ENCODE measurements at places on chromosomes 3 and 15. TPM values are rescaled to one million over a fixed set of nuclear protein-coding genes. Genes with fewer than 3 reads are reported as not detected.

DNA sequence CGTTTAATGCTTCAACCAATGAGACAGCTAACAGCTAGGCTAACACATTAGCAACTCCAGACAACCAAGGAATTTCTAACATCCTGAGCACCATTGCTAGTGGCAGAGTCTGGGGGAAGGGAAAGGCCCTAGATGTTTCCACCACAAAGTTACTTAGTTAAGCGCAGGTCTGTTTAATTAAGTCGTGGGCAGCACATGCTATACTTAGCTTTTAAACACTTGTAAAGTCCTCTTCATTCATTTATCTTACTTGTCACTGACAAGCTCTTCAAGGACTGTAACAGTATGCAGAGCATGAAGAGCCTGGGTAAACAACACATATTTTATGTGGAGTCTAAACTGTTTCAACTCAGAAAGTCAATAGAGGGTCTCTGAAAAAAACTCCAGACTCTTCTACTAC is 221.1 kb upstream of the WNT5A start:
- no peak for DNase-seq

GRCh38 chr3:49799105-49799504 is 568 bp downstream of the CDHR4 start:
- DNase-seq: no peak

- DNase-seq: no peak
These were observed 921.3 kb upstream of the NR2F2 start for GRCh38 chr15:95409211-95409610.

ITIH4 gene
- total RNA-seq: 0.13 TPM

HHLA2 gene
- total RNA-seq: not detected

DNA sequence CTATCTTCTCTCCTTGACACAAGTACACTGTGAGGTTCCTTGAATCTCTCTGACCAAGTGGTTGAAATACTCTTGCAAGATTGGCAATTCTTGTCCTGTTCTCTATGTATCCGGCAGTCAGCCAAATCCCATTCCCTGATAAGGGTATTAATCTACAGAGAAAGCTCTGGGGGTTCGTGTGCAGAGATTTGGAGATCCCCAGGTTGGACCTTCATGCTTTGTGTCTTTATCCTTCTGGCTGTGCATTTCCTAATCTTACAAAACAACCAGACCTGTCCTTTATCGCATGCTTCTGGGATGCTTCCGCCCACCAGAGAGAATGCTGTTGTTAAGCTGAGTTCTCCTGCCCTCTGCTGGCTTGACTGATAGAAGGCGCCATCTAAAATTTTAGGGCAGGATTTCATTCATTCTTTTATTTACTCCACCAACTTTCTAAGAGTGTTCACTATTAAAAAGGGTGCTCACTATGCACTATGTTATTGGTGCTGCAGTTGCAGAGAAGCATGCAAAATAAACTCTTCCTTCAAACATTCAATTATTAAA is 8.6 kb upstream of the SST start:
- DNase-seq: no peak

DNA sequence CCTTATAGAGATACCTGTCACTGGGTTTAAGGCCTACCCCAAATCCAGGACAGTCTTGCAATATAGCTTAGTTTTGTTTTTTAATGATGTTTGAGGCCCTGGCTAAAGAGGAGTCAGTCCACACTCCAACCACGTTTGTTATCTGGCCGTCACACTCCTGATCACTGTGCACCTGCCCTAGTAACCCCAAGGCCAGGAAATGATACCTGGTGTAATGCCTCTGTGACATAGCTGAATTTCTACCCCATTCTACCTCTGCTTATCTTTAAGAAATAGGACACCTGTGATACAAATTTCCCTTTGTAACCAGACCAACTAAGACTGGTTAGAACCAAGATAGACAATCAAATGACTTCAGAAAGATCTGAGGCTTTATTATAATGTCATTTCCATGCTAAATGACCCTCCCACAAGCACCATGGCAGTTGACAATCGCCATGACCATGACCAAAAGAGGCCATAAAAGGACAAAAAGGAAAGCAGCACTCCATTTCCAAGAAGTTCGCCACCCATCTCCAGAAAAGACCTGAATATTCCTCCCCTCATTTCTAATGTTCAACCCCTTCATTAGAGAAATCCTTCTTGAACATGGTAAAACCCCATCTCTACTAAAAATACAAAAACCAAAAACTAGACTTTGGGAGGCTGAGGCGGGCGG is 4.8 kb upstream of the RTP3 start:
- DNase-seq: no peak

DNA sequence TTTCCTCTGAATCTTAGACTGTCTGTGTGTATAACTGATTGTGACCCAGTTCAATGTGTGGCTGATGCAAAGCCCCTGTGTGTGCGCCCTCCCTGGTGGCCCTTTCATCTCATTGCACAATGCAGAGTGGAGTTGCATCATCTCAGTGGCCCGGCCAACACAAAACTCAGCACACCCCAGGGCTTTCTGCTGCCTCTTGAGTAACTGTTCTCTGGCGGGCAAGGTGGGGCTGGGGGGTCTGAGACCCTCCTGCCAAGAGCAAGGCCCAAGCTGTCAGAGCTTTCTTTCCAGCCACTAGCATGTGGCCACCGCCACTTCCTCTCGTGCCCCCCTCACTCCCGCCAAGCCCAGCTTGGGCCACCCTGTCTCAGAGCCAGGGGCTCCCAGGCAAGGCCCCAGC is 80.7 kb upstream of the ALDH1L1 start:
- no peak for DNase-seq

Measured in kidney epithelial cell (primary cell).